Cardiac fibroblast (primary cell): ENCODE measurements at places on chromosomes 6 and 20.

GRCh38 chr6:43497129-43497396 lies 13.1 kb downstream of the LRRC73 start:
- no peak for DNase-seq

DNA sequence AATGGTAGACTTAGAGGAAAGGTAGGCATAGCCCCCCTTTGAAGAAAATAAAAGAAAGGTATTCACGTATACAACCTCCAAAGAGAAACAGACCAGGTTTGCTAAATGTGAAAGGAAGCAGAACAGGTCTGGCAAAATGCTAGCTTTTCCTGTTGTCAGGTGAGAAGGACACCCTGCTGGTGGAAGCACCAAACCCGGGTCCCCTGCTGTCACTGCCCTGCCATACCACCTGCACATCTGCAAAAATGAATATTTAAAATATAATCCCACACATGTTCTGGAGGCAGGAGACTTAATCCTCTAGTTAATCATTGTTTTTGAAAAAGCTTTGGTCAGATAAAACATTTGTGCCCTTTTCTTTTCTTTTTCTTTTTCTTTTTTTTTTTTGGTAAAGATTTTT lies 48.9 kb upstream of the OLIG3 start:
- no peak for DNase-seq

- DNase-seq, result peak; percentile 17
Measured at GRCh38 chr6:52904562-52905279, 4.8 kb downstream of the GSTA3 start.

DNA sequence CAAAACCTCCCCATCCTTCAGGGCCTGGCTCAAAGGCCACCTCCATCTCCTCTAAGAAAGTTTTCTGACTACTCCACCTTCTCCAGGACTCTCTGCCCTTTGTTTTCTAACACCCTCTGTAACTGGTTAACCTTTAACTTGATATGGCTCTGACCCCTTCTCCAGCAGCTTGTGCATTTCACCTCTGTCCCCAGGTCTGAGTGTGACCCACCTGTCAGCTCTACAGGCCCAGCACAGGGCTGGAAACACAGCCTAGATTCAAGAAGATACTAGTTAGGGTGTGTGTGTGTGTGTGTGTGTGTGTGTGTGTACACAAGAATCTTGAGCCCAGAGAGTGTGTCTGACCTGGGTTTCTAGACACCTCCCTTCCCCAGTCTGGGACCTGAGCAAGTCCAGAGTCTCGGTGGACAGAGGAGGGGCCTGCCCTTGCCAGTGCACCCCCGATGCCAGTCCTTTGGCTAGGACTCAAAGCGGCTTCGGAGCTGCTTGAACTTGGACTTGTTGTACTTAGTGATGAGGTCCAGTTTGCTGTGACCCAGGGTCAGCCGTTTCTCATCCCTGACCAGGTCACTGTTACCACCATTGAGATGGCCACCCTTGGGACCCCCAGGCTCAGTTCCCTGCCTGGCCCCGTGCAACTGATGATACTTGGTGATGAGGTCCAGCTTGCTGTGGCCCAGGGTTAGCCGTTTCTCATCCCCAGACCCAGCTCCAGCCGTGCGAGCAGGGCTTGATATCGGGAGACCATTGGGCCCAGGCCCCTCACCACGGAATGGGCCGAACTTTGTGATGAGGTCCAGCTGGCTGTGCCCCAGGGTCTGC lies 1.7 kb upstream of the EIF6 start:
- DNase-seq, result no peak

DNA sequence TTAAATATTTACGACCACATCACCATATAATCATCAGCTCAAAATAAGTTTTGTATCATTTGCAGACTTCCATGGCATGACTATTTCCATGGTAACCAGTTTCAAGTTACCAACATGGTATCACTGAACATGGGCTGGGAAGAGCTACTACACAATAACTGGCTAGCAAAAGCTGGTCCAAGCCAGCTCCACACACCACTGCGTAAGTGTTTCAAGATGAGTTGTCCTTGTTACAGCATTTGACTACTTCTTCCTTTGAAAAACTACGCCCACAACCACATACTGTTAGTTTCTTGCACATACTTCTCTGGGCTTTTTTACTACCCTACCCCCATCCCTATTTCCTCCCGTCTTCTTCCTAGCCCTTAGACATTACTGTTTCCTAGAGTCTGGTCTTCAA lies 8.5 kb downstream of the CD164 start:
- DNase-seq, result no peak

DNA sequence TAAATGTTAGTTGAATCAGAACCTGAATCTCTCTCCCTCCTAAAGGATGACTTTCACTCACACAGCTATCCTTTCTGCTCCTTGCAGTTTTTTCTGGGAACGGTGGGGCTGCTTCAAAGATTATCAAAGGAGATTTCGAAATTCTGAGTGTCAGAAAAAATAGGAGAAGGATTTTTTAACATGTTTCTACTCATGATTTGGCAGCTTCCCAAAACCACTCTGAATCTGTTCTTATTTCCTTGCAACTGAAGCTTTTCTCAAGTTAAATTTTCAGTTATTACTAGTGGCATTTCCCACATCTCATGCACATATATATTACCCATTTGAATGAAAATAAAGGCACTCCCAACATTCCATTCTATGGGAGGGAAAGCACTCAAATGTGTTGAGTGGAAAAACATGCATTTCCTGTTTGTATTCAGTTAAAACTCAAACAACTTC lies 123.6 kb downstream of the LCA5 start:
- DNase-seq, result peak; percentile 80

DNA sequence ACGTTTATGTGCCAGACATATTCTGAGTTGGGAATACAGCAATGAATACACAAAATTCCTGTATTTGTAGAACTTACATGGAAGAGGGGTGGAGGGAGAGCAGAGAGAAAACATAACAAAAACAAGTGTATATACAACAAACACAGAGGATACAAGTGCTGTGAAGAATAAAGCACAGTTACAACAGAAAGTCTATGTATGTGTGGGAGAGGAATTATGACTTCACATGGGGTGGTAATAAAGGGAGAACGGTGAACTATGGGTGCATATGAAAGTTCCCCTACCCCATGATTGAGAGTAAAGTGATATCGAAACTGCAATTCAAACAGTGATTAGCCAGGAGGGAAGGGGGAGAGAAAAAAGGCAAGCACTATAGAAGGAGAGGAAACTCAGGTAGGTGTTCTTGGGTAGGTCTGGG lies 24.6 kb downstream of the HBS1L start:
- no peak for DNase-seq

- no peak for DNase-seq
Measured at GRCh38 chr20:40481337-40481736, 207.7 kb downstream of the MAFB start.

GRCh38 chr20:58600756-58601155 lies 50.3 kb upstream of the STX16 start:
- no peak for DNase-seq

- DNase-seq, result no peak
Measured at GRCh38 chr6:91330896-91331295, 744.0 kb upstream of the MAP3K7 start.

DNA sequence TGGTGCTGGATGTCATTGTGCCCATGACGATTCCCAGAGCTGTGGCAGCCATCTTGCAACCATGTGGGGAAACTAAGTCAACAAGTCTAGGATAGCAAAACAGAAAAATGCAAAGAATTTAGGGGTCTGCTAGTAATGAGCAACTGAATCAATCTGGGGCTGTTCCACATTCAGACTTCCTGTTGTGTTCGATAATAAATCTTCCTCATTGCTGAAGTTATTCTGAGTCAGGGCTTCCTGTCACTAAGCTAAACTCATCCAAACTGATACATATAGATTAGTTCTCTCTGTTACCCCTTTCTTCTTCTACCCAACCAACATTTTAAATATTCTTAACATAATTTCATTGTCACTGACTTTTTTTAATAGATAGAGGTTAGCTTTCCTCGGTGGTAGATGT lies 205.9 kb downstream of the HACE1 start:
- DNase-seq, result no peak

- DNase-seq, result no peak
Measured at GRCh38 chr6:110799189-110799588, 16.1 kb downstream of the CDK19 start.

DNA sequence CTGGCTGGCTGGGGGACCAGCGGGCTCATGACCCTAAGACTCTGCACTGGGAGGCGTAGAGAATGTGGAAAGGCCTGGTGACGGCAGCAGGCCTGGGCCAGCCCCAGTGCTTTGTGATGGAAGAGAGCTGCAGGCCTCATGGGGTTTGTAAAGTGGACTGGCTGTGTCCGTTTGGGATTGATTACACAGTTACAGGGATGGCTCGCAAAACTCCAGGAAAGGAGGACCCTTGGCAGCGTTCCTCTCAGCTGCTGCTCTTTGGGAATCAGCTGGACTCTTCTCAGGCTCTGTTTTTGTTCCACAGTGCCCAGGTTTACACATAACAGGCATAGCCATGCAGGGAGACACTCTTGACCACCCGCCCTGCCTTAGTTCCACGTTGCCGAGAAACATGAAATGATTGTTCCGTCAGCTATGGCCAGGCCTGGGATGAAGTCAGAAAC lies 89.0 kb downstream of the SLX4IP start:
- peak; percentile 76 for DNase-seq

- DNase-seq, result no peak
Measured at GRCh38 chr6:54910921-54911320, 64.3 kb downstream of the FAM83B start.

DNA sequence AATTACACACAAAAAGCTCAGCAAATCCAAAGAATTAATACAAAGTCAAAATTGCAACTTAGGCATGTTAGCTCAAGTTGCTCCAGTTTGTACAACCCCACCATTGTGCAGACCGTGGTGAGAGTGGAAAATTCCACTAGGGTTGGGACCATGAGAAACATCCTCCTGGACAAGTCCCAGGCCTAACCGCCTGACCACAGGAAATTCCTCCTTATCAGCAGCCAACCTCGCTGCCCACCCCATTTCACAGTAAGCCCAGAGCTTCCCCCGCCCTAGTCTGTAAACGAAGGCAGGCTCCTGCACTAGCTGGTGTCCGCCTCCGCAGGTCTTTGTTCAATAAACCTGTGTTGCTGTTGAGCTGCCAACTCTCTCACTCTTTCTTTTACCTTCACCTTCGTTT lies 1023.3 kb downstream of the EYS start:
- DNase-seq, result peak; percentile 58
